ENCODE measurements at places on chromosomes 2 and 18.

DNA sequence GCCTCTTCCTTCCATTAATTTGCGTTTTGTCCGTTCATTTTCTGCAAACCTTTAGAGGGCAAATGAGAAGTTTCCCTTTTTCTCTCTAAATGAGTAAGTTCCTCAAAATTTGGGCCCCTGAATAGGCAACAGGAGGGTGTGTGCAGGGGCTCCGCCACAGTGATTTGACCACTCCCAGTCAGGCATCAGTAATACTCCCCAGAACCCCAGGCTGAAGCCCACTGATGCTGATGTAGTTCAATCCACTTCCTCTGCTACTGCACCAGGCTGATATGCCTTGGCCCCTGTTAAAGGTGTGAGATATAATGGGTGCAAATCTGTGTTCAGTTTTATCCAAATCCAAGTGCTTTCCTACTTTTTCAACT, 1150.0 kb downstream of the RPIA start:
- DNase-seq, result no peak

GRCh38 chr18:74163019-74163660, 14.8 kb downstream of the TIMM21 start:
- DNase-seq, result no peak

DNA sequence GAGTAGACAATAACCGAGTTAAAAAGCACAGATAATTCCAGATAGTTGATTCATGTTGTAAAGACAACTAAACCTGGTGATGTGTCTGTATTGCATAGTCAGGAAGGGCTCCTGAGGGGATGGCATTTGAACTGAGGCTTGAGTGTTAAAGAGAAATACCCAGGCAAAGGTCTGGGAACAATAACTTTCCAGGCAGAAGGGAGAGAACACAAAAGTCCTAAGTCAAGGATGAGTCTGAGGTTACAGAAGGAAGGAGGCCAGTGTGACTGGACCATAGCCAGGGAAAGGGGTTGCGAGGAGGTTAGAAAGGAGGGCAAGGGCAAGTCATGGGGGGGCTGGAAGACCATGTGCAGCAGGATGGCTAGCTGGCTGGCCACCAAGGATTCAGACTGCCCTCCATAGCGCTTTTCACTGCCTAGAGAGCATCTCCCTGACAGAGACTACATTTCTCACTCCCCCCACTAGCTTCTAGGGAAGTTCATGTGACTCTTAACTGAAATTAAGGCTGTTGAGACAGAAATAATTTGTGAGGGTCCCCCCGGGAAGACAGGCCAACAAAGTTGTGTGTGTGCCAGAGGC, 135.5 kb upstream of the CREB1 start:
- DNase-seq, result no peak

GRCh38 chr2:13353083-13353482, 636.3 kb downstream of the TRIB2 start:
- no peak for DNase-seq

DNA sequence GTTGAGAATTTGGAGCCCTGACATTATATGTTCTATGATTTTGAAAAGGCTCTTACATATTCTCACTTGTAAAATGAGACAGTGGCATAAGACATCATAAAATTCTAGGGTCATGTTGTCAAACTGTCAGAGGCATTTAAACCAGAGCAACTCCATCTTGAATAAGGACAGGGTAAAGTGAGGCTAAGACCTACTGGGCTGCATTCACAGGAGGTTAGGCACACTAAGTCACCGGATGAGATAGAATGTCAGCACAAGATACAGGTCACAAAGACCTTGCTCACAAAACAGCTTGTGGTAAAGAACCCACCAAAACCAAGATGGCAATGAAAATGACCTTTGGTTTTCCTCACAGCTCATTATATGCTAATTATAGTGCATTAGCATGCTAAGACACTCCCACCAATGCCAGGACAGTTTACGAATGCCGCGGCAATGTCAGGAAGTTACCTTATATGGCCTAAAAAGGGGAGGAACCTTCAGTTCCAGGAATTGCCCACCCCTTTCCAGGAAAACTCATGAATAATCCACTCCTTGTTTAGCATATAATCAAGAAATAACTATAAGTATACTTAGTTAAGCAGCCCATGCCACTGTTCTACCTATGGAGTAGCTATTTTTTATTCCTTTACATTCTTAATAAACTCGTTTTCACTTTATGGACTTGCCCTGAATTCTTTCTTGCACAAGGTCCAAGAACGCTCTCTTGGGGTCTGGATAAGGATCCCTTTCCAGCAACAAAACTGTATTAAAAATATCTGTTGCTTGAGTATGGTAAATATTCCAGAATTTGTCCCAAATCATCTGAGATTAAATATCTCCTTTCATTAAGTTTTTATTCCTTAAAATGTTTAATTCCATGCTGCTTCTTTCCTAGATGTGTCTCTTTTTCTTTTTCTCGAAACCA, 406.4 kb downstream of the METTL4 start:
- no peak for DNase-seq

GRCh38 chr2:112798979-112799975, 15.0 kb upstream of the IL1A start:
- no peak for DNase-seq

DNA sequence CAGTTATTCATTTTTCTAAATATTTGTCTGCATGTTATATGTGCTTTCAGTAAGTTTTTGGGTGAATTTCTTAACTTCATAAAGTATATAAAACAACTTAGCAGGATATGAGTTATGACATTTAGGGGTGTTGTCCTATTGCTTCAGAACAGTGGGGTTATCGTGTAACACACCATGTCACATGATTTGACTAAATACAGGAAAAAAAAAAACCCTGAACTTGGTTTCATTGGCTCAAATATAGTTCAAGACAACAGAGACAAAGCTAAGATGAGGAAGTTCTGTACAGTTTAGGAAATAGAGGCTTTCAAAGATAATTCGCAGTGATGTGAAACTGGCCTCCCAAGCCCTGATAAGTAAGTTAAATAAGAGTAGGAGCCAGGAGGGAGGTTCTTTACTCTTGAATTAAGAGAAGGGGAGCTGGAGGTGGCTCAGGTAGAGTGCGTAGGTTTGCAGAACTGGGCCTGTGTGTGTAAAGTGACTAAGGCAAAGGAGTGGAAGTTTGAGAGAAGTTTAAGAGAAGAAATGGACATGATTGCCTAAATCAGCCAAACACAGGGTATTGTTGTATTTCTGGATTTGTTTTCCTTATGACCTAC, 53.9 kb downstream of the LIMS1 start:
- no peak for DNase-seq

DNA sequence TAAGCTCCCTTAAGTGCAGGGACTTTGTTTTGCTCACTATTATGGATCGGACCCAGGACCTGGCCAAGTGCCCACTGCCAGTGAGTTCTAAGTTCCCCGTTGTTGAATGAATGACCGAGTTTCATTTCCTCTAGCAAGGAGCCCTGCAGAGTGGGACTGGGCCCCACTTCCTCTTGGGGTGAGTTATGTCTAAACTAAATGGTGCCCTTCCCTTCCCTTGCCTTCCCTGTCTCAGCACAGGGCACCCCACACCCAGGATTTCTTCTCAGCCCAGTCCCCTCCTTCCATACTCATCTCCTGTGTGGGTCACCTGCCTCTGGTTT, 195.3 kb upstream of the HS6ST1 start:
- DNase-seq, result no peak

GRCh38 chr2:69309351-69310110, 77.5 kb downstream of the GFPT1 start:
- DNase-seq, result peak; percentile 94

DNA sequence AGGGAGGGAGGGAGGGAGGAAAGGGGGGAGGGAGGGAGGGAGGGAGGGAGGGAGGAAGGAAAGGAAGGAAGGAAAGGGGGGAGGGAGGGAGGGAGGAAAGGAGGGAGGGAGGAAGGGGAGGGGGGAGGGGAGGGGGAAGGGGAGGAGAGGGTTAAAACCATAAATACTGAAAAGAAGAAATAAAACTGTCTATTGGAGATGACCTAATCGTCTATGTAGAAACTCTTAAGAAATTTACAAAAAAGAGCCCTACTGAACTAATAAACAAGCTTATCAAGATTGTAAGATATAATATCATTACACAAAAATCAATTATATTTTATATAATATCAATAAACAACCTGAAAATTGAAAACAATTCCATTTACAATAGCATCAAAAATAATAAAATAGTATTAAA, 32.3 kb upstream of the CTDP1 start:
- DNase-seq, result no peak

GRCh38 chr2:30756971-30757370, 50.3 kb downstream of the CAPN13 start:
- DNase-seq, result no peak

DNA sequence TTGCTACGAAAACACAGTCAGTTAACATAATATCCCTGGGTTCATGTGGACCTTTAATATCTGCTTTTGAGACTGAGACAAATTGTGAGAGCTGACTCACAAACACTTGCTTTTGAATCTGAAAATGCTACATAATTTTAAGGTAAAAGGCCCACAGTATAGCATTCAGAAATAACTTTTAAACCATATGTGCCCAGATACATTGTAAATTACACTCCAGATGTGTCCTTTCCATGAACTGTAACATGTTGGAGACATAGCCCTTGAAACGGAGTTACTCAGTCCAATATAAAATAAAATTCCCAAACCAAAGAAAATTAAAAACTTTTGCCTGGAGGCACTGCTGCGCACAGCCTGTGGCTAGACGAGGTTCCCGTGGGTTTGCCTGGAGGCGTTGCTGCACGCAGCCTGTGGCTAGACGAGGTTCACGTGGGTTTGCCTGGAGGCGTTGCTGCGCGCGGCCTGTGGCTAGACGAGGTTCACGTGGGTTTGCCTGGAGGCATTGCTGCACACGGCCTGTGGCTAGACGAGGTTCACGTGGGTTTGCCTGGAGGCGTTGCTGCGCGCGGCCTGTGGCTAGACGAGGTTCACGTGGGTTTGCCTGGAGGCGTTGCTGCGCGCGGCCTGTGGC, 131.9 kb upstream of the ALKAL2 start:
- peak; percentile 29 for DNase-seq

DNA sequence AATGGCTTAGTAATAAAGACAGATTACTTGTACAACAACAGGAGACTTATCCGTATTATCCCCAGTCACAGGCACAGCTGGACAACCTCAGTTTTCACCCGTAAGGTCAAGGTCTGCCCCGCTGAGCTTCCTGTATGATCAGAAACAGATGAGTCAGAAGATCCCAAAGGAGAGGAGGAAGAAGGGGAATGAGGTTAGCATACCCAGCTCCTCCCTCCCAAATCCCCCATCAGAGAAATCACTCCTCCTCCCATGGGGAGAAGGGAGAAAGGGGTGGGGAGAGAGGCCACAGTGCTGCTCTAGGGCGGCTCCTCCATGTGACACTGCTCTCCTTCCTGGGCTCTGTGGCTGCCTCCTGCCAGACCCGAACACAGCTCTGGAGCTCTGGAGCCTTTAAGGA, 53.8 kb upstream of the SPTBN1 start:
- DNase-seq, result no peak

GRCh38 chr2:181104512-181105115, 124.2 kb downstream of the UBE2E3 start:
- DNase-seq, result peak; percentile 56

GRCh38 chr2:16055848-16056580, 115.7 kb downstream of the MYCN start:
- no peak for DNase-seq

- DNase-seq, result no peak
Measured at GRCh38 chr18:77762642-77763041, 513.0 kb downstream of the GALR1 start.
